ENCODE measurements at places on chromosomes 4 and X.

DNA sequence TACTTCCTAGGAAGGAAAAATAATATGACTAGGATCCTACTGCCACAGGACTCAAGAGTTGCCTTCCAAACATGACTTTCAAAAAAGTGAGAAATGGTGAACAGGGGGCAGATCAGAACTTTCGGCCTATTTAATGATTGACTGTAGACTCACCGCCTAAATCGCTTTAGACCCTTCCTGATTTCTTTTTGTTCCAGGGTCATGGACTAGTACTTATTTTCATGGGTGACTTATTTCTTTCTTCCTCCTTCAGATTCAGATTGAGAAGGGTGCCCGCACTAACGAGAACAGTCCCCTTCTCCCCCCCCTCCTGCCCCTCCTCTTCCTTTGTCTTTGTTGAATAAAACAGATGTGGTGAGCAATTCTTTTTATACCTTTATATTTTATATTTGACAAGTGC lies 48.0 kb upstream of the KLHL8 start:
- DNase-seq: no peak

GRCh38 chr4:17958181-17958580 lies 63.4 kb downstream of the LCORL start:
- no peak for DNase-seq

DNA sequence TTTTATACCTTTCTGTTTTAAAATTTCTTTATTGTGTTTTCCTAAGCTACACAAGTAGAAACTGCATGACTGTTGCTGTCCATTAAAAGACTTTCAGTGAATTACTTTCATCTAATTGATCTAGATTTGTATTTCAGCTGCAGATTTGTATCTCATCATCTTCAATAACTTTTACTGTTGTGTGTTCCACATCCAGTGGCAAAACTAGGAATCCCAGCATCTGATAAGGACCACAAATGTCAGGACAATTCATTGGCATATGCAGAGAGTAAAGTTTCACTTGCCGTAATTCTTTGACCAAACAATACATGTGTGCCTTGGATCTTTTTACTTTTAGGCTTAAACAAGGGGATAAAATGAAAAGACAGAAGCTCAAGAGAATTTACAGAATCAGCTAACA lies 112.6 kb downstream of the FBXO8 start:
- no peak for DNase-seq

- no peak for DNase-seq
These were observed 224.2 kb downstream of the DMD start for GRCh38 chrX:32987142-32987541.

- no peak for DNase-seq
These were observed 18.3 kb downstream of the NLGN3 start for GRCh38 chrX:71162981-71163380.

GRCh38 chr4:135122457-135122856 lies 920.9 kb upstream of the PABPC4L start:
- no peak for DNase-seq

DNA sequence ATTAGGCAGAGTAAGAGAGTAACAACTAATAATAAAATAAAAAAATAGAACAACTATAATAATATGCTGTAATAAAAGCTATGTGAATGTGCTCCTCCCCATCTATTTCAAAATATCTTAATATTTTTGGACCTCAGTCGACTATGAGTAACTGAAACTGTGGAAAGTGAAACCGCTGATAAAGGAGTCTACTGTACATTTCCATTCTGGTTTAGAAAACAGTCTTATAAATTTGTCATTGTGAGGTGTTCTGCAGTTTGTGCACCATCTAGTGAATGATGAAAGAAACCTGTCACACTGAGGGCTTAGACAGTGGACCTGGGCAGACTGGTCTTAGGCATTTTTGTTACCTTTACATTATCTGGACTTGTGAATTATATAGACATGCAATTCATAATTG lies 42.0 kb downstream of the TMEM150C start:
- no peak for DNase-seq

GRCh38 chrX:8743126-8743732 lies 11.3 kb upstream of the ANOS1 start:
- DNase-seq: peak; percentile 58

DNA sequence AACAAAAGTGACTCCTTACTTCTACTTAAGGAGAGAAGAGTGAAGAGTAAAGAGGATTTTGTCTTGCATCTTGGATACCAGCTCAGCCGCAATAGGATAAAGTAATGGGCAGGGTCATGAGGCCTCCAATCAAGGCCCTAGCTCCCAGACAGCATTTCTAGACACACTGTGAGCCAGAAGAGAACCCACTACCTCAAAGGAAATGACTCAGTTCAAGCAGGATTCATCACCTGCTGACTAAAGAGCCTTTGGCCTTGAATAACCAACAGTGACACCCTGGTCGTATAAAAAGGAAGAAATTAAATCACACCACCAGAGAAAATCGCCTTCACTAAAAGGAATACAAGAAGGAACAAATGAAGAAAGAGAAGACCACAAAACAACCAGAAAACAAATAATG lies 416.1 kb downstream of the PCDH18 start:
- no peak for DNase-seq

DNA sequence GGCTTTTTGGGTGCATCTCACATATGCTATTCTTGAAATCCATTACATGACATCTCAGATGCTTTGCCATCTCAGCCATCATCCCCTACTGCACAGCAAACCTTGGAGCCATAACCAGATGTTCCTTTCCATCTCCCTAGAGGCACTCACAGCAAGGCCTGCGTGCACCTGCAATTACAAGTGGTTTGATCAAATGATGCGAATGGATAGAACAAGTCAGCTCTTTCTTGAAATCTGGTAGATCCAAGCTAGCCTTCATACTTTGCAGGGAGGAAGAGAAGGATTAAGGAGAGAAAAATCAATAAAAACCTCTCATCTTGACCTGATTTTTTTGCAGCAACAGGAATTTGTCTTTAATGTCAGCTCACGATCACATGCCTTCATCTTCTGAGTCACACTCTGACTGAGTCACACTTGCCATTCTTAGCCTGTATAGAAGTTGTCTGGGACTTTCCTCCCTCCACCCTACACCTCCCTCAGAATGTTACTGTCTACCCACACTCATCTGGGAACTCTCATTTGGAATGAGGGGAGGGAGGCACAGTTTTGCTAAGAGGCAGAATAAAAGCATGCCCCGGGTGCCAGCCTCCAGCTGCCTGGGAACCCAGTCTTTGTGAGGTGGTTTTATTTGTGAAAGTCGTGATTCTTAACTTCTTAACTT lies 11.9 kb upstream of the TRIML1 start:
- peak; percentile 0 for DNase-seq

GRCh38 chr4:62517716-62518115 lies 1317.6 kb downstream of the ADGRL3 start:
- no peak for DNase-seq
